ENCODE measurements at places on chromosomes 7 and 10.

DNA sequence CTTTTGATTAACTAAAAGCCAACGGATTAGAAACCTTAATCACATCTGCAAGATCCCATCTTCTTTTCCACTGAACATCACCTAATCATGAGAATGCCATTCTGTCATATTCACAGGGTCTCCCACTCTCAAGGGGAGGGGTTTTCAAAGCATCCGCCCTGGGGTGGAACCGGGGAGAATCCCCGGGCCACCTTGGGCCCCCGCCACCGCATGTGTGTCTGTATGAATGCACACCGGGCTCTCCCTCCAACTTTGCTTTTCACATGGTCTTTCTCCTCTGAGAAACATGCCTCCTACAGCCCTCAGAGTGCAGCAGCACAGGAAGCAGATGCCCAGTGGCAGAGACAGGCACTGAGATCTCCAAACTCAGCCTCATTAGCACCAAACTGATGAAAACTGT, 233.2 kb upstream of the PPP2R2D start:
- DNase-seq, result no peak

- no peak for DNase-seq
These were observed 83.6 kb downstream of the KMT2E start for GRCh38 chr7:105097619-105098018.

GRCh38 chr7:116164552-116165306, 45.6 kb upstream of the TES start:
- DNase-seq, result no peak

- DNase-seq, result no peak
These were observed 165.3 kb downstream of the USP6NL start for GRCh38 chr10:11446133-11446532.

Data from stomach (tissue), 19 donors.